ENCODE measurements at places on chromosomes 12 and 14. TPM values are rescaled to one million over a fixed set of nuclear protein-coding genes. Genes with fewer than 3 reads are reported as not detected.

Gene TPH2
- total RNA-seq: not detected

Gene GYS2
- total RNA-seq: not detected

Gene PSMD9
- 35.1 TPM for total RNA-seq

Gene CYP27B1
- 1.4 TPM for total RNA-seq
